ENCODE measurements at places on chromosomes 6 and 20. TPM values are rescaled to one million over a fixed set of nuclear protein-coding genes. Genes with fewer than 3 reads are reported as not detected.

DNA sequence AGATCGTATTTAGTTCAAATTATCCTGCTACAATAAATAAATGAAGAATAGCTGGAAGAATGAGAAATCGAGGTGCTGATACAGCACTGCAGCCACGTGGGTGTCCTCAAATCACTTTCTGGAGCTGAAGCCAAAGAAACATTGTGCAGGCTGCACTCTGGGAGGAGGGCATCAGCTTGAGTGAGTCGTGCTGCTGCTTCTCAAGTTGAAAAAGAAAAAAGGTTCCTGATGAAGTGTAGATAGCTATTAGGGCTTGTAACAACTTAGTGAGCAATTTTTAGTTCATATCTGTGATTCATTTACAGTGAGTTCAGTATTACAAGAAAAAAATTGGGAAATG lies 40.5 kb downstream of the DSE start:
- DNase-seq: no peak

- DNase-seq: no peak
These were observed 32.1 kb upstream of the CENPW start for GRCh38 chr6:126307849-126308248.

GRCh38 chr6:134937426-134937825 lies 12.5 kb downstream of the ALDH8A1 start:
- no peak for DNase-seq

- no peak for DNase-seq
These were observed 56.5 kb downstream of the EYA4 start for GRCh38 chr6:133297657-133298056.

GRCh38 chr6:98686008-98686601 lies 148.3 kb upstream of the POU3F2 start:
- no peak for DNase-seq

Gene UNC5CL
- 16.2 TPM for polyA plus RNA-seq

GRCh38 chr6:152636021-152636608 lies 1.0 kb downstream of the SYNE1 start:
- DNase-seq: peak; percentile 27

Gene SIM1
- polyA plus RNA-seq: 26.9 TPM

DNA sequence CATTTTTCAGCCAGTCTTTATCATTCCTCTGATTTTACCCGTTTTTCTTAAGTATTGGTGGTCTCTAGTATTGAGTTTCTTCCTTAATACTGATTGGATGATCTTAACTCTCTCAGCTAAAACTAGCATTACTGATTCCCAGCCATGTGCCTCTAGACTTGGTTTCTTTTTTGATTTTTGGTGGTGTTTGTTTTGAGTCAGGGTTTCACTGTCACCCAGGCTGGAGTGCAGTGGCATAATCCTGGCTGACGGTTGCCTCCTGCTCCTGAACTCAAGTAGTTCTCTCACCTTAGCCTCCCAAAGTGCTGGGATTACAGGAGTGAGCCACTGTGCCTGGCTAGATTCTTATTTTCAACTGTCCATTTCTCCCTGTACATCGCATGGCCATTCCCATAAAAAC lies 24.9 kb downstream of the DPPA5 start:
- no peak for DNase-seq

GRCh38 chr6:9499709-9500108 lies 915.2 kb downstream of the TFAP2A start:
- DNase-seq: no peak

All from renal cortex interstitium (tissue), 15 donors.